Epithelial cell of esophagus (primary cell): ENCODE measurements at places on chromosomes 7 and 10.
A peak's percentile ranks its signal among the peaks of the same experiment; 100 is the strongest.

GRCh38 chr10:132178672-132179545, 7.8 kb upstream of the DPYSL4 start:
- no peak for DNase-seq

- no peak for DNase-seq
These were observed 69.6 kb upstream of the RAB11FIP2 start for GRCh38 chr10:118116362-118116714.

DNA sequence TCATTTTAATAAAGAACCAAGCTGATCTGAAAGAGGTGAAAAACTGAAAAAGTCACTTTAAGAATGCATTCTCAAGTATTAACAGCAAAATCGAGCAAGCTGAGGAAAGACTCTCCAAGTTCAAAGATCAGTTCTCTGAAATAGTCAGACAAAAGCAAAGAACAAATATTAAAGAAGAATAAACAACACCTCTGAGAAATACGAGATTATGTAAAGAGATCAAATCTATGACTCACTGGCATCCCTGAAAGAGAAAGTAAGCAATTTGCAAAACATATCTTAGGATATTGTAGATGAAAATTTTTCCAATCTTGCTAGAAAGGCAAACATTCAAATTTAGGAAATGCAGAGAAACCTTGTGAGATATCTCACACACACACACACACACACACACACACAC, 138.4 kb upstream of the HGF start:
- peak; percentile 24 for DNase-seq

GRCh38 chr10:127942811-127943210, 35.9 kb downstream of the PTPRE start:
- DNase-seq: no peak

DNA sequence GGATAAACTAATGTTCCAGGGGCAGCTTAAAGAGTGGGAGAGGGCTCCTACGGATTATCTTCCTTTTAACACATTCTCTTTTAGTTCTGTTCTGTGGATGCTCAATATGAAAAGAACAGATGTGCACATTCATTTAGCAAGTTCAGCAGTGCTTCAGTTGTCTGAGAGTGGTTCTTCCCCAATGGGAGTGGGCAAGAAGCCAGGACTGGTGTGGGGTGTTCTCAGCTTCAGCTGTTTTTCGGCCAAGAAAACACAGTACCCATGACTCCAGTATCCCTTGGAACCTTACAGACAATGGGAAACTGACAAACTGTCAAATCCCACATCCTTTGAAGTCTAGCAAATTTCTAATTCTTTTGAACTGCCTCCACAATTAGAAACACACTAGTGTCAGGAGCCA, 71.5 kb upstream of the LRRC17 start:
- no peak for DNase-seq

DNA sequence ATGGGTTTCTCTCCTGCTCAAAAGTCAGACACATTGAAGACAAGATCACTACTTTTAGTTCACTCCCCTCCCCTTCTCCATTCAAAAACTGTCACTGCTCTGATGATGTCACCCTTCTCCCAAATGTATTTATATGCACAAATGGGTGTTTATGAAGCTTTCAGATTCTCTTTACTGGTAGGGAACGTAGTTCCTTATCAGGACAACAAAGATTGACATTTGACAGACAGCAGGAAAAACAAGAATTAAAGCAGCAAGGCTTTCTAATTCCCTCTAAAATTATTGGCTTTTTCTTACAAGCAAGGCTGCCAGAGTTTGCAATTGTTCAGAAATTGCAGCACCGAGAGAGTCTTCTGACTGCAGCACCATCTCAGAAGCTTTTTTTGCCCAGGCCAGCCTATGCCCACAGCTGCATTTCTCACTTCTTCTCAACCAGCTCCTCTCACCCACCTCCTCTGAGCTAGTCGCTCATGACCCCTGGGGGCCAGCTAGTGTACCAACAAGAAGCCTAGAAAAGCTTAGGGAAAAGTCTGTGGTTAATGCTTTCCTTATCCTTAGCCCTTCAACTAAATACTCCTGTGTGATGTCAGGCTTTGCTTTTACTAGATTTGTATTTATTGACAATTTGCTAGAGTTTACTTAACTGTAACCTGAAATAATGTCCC, 265.1 kb downstream of the HTR7 start:
- DNase-seq: peak; percentile 68

DNA sequence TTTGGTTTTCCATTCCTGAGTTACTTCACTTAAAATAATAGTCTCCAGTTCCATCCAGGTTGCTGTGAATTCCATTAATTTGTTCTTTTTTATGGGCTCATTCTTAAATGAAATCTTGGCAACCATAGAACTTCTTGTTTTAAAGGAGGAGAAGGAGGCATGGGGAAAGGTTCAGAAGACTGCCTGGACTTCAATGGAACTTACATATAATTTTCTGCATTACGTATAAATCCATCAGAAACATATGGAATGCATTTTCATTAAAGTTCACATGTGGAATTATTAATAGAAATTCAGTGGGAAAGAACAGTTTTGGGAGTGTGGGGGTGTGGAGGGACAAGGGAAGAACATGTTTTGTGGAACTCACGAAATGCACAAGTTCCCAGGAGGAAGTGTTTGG, 176.6 kb upstream of the PRKCQ start:
- no peak for DNase-seq

GRCh38 chr7:95878677-95879076, 106.3 kb downstream of the DYNC1I1 start:
- DNase-seq: no peak
